ENCODE measurements at places on chromosomes 7 and 10.

DNA sequence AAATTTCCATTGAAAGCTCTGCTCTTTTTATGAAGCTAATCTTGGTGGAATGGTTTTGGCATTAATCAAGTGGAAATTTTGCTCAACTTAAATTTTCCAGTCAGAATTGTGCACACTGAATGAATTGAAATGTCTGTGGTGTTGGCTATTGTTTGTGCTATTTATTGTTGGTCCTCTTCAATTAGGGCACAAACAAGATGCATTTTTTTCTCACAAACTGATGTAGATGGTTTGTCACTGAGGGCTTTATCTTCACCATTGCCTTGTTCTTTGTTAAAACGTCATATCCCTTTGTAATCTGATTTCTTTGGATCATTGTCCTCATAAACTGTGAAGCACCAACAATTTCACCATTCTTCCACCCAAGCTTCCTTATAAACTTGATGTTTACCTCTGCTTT is 152.1 kb upstream of the RHOBTB1 start:
- DNase-seq, result no peak

GRCh38 chr10:79407423-79407796 is 38.0 kb downstream of the ZCCHC24 start:
- no peak for DNase-seq

- no peak for DNase-seq
Observed at GRCh38 chr10:97034301-97034700, 151.5 kb downstream of the SLIT1 start.

- DNase-seq, result no peak
Observed at GRCh38 chr7:134031835-134032617, 95.1 kb upstream of the LRGUK start.

DNA sequence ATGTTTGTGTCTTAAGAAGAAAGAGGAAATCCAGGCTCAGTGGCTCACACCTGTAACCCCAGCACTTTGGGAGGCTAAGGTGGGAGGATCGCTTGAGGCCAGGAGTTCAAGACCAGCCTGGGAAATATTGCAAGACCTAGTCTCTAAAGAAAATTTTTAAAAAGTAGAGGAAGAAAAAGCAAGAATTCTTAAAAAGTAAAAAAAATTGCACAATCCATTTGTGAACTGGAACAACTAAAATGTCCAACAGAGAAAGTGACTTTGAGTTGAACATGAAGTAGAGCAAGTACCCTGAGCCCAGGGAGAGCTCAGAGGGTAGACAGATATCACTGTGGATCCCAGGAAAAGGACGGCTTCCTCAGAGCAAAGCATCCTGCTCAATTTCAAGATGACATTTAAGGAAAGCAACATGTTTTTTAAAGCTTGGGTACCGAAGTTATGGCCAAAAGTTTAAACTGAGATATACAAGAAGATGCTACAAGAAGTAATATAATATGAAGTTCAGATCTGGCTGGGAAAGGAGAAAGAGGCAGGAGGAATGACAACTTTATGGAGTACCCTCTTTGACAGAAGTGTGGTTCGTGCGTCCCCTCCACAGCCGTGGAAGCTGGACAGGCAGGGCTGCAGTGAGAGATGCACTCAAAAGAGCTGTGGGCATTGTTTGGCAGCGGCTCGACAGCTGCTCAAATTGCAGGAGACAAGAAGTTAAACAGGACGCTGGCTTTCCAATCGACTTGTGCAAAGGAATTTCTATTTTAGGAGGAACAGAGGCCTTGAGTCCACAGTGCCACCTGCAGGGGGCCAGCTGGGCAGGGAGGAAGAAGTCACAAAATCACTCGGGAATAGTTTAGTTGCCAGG is 201.3 kb downstream of the JCAD start:
- no peak for DNase-seq

GRCh38 chr7:25087855-25088254 is 37.2 kb downstream of the CYCS start:
- DNase-seq, result no peak

GRCh38 chr10:33822774-33823173 is 488.3 kb upstream of the NRP1 start:
- DNase-seq, result no peak

DNA sequence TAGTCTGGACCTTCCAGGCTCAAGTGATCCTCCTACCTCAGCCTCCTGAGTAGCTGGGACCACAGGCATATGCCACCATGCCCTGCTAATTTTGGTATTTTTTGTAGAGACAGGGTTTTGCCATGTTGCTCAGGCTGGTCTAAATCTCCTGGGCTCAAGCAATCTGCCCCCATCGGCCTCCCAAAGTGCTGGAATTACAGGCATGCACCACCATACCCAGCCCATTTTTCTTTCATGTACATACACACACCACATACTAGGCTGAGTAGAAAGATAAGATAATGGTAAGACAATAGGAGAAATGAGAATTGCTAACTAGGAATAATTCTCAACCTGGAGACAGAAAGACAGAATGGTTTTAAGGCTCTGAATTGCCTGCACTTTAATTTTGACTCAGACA is 83.8 kb downstream of the CPEB3 start:
- DNase-seq, result no peak

GRCh38 chr7:44131173-44132029 is 8.1 kb upstream of the POLD2 start:
- DNase-seq, result no peak

GRCh38 chr10:59176241-59177030 is at the start of gene PHYHIPL:
PHYHIPL (plus strand) TSS chr10:59176643; CDS start chr10:59176854, 211 bp downstream.
- DNase-seq, result no peak

GRCh38 chr10:3273966-3274365 is 101.4 kb upstream of the PITRM1 start:
- no peak for DNase-seq

DNA sequence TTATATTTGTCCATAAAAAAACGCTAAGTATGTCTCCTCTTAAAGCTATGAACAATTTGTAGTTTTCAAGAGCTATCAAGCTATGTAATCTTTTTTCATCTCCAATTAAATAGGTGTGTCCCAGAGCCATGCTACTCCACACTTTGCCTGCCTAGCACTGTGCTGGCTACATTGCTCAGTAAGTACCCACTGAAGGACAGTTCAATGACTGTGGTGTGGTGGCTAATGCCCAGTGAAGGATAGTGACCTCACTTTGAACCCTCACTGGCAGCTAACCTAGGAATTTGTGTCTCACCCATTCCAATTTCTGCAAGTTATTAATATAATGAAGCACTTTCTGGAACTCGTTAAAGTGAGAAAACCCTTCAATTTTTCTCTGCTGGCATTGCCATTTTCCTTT is 14.4 kb upstream of the TRUB1 start:
- no peak for DNase-seq

DNA sequence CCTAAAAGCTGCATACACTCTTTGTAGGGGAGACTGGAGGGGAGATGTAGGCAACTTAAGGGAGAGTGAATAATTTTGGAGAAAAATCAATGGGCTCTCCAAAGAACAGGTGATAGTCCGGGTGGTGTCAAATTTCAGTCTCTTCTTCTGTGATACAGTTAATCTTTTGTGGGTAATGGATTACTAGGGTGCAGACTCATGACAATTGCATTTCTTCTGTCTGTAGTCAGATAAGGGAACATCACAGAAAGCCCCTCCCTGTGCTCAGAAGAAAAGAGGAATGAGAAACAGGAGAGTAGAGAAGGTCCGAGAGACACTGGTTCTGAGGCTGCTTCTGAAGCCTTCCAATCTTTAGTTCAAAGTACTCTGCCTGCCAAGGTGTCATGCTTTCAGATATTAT is 1140.7 kb upstream of the LRRN3 start:
- DNase-seq, result no peak

DNA sequence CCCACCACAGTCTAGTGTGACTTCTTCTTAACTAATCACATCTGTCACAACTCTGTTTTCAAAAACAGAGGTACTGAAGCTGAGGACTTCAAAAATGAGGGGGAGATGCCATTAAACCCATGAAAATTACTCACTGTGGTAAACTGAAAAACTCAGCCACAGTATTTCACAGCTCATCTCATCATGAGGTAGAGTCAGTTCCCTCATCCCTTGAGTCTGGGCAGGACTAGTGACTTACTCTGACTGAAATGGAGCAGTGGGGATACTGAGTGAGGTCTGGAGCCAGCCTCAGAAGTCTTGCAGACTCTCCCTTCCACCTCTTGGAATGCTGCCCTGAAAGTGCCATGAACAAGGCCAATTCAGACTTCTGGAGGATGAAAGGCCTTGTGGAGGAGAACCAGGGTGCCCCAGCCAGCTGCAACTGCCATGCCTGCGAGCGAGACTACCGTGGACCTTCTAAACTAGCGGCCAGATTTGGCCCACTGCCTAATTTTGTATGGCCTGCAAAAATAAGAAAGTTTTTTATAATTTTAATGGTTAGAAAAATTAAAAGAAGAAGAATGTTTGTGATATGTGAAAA is 24.7 kb upstream of the ANKRD1 start:
- DNase-seq, result no peak

DNA sequence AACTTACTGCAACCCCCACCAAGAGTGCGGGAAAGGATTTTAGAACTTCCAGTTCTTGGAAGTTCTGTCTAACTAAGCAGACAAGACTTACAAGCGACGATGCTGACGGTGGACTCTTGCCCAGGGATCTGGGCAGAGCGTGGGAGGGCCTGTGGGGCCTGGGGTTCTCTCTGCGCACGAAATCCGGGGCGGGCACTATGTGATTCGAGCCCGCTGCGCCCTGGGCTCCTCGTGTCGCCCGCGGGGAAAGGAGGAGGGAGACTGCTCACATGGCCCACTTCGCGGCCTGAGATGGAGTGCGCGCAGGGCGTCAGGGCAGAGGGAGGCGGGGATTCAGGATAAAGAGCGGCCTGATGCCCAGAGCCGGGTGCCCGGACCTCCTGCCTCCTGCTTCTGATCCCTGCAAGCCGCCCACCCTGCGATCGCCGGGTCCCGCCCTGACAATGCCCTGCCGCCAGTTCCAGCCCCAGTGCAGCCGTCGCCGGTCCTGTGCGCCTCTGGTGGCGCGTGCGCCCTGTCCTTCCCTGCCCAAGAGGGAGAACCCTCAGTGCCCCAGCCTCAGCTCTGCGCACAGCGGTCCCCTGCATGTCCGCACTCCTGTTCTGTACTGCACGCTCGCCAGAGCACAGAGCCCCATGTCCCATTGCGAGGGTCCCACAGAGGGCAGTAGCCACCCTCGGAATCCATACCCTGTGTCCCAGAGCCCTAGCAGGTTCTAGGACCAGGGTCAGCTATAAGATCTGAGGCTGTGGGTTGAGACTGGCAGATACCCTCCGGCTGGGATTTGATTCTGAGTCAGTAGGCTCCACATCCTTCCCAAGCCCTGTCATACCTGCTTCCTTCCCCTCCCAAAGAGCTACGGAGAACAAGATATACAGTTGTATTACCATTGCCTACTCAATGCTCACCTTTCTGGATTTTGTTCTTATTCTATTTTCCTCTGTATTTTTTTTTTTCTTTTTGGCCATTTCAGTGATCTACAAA is 99.4 kb upstream of the TMEM106B start:
- DNase-seq, result no peak

DNA sequence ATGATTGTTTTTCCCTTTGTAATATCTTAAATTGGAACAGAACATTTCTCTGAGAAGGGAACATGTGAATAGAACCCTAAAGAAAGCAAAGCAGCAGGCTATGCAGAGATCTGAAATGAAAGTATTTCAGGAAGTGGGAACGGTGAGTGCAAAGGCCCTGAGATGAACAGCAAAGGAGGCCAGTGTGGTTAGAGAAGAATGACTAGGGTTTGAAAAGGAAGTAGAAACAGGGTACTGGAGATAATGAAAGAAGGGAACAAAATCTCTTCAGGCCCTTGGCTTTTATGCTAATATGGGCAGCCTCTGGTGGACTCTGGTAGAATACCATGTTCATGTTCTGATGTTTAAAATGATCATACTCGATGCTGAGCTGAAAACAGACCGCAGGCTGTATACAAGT is 22.2 kb downstream of the ARHGAP21 start:
- DNase-seq, result no peak

- no peak for DNase-seq
Observed at GRCh38 chr10:80421707-80422536, 13.6 kb downstream of the PRXL2A start.

GRCh38 chr10:19762026-19762425 is 54.2 kb upstream of the PLXDC2 start:
- DNase-seq, result no peak

DNA sequence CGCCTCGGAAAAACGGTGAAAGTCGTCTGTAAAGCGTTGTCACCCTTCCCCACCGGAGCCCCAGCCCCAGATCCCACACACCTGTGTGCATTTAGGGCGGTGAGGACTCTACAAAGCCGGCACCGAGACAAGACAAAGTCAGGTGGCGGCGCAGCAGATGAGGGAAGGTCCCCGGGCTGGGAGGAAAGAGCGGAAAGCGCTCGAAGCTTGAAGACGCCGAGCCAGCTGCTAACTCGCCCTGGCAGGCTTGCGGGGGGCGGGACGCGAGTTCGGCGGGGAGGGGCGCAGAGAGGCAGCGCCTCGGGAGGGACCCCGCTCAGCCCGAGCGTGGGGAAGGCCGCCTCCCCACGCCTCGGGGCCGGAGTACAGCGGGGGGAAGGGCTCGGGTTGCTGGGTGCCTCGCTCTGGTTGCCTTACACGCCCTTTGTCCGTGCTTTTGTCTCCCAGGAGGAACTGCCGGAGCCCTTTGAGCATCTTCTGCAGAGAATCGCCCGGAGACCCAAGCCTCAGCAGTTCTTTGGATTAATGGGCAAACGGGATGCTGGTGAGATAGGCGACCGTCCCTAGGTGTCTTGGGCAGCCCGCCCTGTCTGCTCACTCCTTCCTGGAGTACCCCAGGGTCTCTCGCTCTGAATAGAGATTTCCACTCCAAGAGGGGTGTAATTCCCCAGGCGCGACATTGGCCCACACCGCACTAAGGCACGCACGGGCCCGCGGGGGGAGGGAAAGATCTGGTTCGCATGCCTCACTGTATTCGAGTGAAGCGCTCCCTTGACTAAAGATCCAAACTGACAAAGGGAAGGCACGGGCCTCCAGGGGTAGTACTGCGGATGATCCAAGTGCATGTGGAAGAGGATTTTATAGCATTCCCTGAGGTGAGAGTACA is 1.6 kb downstream of the TAC1 start:
- DNase-seq, result no peak

Data from stimulated activated CD4-positive, alpha-beta T cell treated with anti-CD3 and anti-CD28 coated beads, Interleukin-1b, Interleukin-23, amount 100 ng/mL, for 1 hour (primary cell).